ENCODE measurements at places on chromosomes 11 and 22.

- DNase-seq: no peak
Measured at GRCh38 chr11:28384418-28384817, 276.2 kb downstream of the METTL15 start.

GRCh38 chr11:117289795-117290194 is 1.4 kb upstream of the BACE1-AS start:
- DNase-seq: no peak

DNA sequence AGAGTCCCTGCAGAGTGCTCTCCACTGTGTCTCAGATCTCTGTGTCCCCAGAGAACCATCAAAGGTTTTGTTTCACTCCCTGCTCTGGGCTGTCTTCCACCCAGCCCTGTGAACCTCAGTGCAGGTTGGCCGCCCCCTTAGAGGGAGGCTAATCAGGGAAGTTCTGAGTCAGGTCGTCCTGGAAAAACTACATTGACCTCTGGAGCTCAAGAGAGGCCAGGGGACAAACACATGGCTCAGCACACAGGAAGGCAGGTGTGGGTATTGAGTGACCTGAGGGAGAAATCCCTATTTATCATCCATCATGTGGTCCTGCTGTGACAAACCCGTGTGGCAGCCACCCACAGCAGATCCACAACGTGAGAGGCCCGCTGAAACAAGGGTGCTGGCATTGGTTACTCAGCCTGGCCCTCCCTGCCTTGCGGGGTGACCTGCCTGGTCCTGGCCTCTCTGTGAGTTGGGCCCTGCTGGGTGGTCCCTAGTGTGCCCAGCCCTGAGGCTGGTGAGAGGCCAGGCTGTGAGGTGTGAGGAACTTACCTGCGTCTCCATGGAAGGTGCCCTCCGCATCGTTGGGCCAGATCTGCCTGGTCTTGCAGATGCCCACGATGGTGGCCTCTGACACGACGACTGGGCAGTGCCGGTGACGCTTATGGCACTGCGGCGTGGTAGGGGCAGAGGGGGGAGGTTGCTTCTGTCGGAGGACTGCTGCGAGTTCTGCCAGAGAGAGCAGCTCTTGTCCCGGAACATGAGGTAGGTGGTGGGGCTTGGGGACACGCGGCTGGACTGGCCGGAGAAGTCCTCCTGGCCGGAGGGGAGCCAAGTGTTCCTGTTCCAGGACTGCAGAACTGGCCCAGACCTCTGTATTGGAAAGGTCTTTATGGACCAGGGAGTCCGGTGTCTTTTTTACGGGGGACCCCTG is 669 bp upstream of the BCR start:
- no peak for DNase-seq

DNA sequence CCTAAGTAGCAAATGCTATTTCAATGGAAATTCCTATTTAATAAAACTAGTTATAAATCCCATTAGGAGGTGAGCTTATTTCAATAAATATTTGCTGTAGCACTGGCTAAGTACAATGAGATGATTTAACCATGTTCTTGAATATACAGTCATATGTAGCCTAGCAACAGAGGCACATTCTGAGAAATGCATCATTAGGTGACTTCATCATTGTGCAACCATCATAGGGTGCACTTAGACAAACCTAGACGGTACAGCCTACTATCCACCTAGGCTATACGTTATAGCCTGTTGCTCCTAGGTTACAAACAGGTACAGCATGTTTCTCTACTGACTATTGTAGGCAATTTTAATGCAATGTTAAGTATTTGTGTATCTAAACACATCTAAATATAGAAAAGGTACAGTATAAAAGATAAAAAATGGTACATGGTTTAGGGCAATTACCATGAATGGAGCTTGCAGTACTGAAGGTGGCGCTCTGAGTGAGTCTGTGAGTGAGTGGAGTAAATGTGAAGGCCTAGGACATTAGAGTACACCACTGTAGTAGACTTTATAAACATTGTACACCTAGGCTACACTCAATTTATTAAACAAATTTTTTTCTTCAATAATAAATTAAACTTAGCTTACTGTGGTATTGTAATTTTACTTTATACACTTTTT is 350.1 kb downstream of the CASP12 start:
- no peak for DNase-seq

- no peak for DNase-seq
Measured at GRCh38 chr11:110242188-110242587, 54.2 kb downstream of the RDX start.

DNA sequence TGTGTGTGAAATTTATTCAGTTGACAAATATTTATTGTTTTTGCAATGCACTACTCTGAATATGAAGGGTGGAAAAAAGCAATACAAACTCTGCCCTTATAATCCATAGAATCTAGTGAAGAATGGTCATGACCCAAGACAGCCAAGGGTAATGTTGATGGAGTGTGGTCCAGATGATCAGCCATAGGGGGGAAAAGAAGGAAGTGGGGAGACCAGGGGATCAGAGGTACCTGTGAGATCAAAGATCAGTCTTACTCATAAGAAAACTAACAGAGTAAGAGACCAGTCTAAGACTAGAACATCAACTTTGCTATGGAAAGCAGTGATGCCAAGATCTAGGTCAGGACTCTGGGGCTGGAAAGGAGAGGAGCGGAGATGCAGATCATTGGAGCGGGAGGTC is 47.0 kb upstream of the ETS1 start:
- DNase-seq: no peak

DNA sequence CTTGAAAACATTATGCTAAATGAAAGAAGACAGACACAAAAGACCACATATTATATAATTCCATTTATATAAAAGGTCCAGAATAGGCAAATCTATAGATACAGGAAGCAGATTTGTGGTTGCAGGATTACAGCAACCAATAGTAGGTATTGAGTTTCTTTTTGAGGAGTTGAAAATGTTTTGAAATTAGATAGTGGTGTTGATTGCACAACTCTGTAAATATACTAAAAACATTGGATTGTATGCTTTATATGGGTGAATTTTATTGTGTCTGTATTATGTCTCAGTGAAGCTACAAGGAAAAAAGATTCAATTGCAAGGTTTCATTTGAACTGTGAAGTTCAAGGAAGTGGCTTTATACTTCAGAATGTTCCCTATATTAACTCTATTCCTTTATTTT is 3.0 kb upstream of the RRAS2 start:
- no peak for DNase-seq

GRCh38 chr11:95335989-95336388 is 105.0 kb upstream of the SESN3 start:
- peak; percentile 20 for DNase-seq

DNA sequence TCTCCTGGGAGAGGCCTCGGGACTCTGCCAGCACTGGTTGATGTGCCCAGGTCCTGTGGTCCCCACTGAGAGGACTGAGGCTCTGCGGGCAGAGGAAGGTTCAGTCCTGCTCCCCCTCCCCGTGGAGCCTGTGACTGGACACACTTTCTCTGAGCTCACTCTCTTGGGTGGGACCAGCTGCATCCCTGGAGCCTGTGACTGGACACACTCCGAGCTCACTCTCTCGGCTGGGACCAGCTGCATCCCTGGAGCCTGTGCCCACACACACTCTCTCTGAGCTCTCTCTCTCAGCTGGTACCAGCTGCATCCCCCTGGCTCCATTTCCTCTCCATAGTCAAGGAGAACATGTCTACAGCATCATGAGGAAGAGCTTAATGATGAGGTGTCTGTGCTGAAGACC is 39.5 kb downstream of the TOLLIP start:
- DNase-seq: no peak

DNA sequence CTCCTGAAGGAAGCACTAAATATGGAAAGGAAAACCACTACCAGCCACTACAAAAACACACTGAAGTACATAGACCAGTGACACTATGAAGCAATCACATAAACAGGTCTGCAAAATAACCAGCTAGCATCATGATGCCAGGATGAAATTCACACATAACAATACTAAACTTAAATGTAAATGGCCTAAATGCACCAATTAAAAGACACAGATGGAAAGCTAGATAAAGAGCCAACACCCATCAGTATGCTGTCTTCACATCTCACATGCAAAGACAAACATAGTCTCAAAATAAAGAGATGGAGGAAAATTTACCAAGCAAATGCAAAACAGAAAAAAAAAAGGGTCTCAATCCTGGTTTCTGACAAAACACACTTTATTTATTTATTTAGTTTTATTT is 171.7 kb downstream of the TTC28 start:
- no peak for DNase-seq

GRCh38 chr11:94120946-94121345 is 7.7 kb upstream of the PANX1 start:
- DNase-seq: no peak

DNA sequence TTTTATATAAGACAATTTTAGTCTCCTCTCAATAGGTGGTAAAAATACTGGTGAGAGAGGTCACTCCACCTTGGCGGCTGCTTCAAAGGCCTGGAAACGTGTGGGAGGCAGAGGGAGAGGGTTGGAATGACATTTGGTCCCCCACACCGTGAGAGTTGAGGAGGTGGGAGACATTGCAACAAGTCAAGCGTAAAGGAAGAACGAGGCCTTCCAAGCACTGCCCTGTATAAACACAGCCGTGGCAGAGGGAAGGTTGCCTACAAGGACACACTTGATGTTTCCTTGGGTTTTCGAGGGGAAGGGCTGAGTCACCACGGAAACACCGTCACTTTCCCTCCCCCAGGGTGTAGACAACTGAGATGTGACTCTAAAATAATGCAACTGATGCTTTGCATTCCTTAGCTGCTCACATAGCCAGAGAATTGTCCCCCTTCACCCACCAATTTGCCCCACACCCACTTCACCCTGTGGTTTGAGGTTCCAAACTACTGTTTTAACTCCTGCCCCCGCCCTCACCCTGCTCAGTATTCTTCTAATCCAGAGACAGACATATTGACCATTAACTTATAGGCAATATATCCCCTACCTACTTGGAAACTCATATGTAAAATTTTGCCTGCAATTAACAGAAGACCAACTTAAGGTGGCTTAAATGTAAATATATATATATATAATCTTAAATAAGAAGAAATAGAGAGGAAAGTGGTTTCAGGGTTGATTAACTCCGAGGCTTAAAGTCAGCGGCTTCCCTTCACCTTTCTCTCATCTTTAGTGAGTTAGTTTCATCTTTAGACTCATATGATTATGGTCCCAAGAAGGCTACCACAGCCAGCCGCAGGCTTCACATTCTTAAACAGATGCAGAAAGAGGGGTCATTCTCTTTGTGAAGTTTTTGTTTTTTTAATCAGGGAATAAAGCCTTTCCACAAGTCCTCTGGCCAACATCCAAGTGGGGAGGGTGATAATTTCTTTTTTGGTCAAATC is 54.1 kb upstream of the BDNF start:
- no peak for DNase-seq

DNA sequence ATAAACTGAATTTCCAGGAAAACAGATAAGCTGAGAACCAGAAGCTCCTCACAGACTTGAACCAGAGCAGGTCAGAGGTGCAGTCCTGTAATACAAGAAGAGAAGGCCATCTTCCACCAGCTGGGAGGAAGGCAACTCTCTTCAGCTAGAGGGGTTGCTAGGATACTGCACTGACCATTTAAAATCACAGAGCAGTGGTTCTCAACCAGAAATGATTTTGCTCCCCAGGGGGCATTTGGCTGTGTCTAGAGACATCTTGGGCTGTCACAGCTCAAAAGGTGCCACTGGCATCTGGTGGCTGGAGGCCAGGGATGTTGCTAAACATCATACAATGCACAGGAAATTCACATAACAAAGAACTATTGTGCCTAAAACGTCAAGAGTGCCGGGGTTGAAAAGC is 17.2 kb downstream of the OPCML start:
- no peak for DNase-seq
